Colonic mucosa (tissue), 4 donors: ENCODE measurements at places on chromosomes 6 and 20. TPM values are rescaled to one million over a fixed set of nuclear protein-coding genes. Genes with fewer than 3 reads are reported as not detected.
A peak's percentile ranks its signal among the peaks of the same experiment; 100 is the strongest.

MOG gene
- total RNA-seq, result not detected

ENPP1 gene
- total RNA-seq, result 5.9 TPM

MEP1A gene
- total RNA-seq, result 38.0 TPM

FLRT3 gene
- 4.6 TPM for total RNA-seq

- DNase-seq, result no peak
Measured at GRCh38 chr20:1467082-1467354, 369 bp upstream of the NSFL1C start.

DNA sequence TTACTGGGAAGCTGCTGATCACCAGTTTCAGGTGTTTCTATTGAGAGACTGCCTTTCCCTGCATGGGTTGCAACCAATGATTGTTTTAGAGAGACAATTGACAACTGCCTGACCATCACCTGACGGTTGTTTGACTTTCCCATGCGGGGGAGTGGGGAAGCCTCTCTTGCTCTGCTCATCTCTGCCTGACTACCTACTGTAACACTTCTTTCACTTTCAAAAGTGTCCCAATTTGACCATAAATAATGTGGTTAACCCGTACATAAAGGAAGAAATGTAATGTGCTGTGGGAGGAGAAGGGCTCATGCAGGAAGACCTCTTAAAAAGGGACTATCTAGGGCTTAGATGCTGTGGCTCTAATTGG, 122.1 kb upstream of the PHACTR1 start:
- DNase-seq, result no peak

DNA sequence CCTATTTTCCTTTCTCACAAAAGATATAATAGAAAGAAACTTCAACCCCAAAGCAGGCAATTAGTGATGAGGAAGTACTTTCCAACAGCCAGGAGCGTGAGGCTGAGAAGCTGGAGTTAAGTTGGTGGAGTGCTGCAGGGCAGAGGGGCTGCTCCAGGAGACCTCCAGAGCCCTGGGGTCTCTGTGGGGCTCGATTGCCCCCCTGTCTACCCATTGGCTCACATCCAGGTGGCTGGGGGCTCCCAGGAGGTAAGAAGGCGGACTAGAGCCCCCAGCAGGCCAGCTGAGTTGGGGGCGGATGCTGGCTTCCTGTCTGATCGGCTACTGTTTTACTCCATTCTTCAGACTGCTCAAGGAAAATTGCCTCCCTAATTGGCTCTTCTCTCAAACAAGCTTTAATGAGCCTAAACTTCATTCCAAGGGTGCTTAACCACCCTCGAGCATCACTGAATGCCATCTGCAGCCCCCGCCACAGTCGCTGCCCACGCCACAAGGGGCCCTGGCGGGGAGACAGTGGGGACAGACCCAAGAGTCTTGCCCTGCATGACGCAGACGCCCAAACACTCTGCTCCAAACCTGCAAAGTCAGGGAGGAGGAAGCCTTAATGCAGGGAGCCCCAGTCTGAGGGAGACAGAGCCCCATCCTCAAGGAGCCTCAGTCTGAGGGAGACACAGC, 78.6 kb downstream of the MDGA1 start:
- DNase-seq, result no peak

- no peak for DNase-seq
Measured at GRCh38 chr6:97136626-97137358, 146.2 kb downstream of the MMS22L start.

GRCh38 chr20:13453367-13453766, 185.4 kb downstream of the TASP1 start:
- no peak for DNase-seq

GRCh38 chr6:28478518-28478917, 35.2 kb upstream of the ZSCAN23 start:
- DNase-seq, result no peak

DNA sequence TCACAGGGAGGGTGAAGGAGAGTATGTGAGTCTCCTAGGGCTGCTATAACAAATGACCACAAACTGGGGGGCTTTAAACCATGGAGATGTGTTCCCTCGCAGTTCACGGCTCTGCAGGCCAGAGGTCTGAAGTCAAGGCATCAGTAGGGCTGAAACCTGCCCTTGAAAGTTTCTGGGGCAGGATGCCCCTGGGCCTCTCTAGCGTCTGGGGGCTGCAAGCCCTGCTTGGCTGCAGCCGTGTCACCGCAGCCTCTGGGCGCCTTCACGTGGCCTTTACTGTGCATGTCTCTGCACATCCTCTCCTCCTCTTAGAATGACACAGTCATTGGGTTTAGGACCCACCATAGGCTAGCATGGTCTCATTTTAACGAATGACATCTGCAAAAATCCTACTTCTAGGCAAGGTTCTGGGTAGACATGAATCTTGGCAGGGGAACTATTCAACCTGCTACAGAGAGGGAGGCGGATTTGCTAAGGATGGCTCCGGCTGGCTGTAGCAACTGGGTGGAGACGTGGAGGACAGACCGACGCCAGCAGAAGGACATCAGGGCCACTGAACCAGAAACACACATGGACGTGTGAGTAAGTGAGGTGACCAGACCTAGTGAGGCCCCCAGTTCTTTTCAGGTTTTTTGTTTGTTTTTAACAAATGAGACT, 58.6 kb downstream of the PHACTR3 start:
- DNase-seq, result peak; percentile 5

DNA sequence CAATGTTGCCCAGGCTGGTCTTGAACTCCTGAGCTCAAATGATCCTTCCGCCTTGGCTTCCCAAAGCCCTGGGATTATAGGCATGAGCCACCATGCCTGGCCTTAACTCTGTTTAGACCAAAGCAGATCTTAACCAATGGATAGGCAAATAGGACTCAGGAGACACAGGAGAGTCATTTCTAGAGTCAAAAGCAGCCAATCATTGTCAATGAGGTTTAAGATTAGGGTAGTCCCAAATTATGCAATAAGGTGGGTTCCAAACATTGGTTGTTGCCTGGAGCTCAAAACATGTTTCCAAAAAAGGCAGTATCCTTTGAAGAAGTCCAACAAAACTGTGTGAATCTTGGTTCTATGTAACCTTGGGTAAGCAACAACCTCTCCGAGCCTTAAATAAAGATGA, 95.7 kb upstream of the JARID2 start:
- no peak for DNase-seq

GRCh38 chr20:24660651-24661050, 191.2 kb downstream of the SYNDIG1 start:
- no peak for DNase-seq
